Jurkat, Clone E6-1 (cell line): ENCODE measurements at places on chromosomes 4 and X.

DNA sequence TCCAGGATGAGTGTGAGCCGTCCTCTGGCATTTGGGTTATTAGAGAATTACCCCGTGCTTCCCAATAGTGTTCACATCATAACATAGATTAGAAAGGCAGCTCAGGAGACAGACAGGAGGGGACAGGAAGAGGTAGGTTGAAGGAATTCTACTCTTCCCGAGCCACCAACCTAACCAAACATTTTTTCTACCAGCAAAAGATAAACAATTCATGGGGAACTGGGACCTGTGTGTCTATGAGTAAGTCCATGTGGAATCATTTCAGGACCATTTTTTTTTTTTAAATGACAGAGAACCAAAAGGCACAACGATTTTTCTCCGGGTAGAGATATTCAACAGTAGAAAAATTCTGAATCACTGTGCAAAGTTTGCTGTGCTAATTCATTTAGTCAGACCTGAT, 174.2 kb upstream of the ETNPPL start:
- no peak for DNase-seq

DNA sequence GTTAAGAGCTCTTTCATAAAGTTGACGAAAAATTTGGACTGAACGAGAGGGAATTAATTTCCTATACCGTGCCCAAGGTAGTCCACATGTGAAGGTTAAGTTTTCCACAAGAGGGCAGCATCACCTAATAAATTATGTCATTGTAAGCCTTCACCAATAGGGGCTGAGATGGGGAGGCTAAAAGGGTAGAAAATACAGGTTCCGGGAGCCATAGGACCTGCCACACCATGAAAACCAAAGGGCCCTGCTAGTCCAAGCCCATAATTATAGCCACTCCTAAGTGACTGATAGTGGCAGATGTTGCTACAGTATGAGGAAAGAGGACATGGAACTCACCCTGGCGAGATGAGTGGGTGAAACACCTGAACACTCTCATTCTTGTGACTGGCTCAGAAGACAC, 122.2 kb downstream of the SHROOM4 start:
- peak; percentile 35 for DNase-seq

- DNase-seq, result no peak
Measured at GRCh38 chrX:74422576-74423288, 1.4 kb downstream of the SLC16A2 start.

- no peak for DNase-seq
Measured at GRCh38 chrX:19758539-19758938, 128.9 kb downstream of the SH3KBP1 start.
